ENCODE measurements at places on chromosomes 6 and 20.

GRCh38 chr20:64144144-64144912, 19.9 kb upstream of the MYT1 start:
- DNase-seq: no peak

DNA sequence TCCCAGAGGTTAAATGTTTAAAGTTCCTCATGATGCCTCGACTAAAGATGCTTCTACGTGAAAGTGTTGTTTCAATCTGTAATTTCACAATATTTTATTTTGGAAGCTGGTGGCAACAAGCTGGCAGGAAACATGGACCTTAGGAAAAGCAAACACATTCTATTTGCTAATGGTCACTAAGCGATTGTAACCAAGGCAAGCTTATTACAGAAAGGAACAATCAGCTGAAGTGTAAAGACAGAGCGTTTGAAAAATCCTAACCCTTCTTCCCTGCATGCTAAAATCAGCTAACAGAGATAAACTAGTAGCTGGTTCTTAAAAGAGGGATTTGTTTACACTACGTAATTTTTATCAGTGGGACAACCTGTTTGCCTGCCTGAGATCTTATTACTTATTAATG, 50.0 kb downstream of the IL20RA start:
- no peak for DNase-seq

DNA sequence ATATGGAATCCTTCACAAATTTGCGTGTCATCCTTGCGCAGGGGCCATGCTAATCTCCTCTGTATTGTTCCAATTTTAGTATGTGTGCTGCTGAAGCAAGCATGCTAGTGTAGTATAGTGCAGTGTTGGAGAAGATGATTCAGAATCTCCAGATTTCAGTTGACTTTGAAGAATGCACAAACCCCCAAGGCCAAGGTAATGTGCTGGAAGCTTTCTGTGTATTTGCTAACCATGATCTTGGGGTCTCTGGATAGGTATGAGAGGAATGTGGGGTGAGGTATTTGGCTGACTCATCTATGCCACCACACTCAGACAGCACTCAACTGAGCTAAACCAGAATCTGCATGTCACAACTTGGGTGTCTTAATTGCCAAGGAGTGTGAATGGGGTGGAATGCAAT, 42.6 kb upstream of the DEK start:
- no peak for DNase-seq

- no peak for DNase-seq
Observed at GRCh38 chr6:81758221-81758620, 5.7 kb upstream of the TENT5A start.

DNA sequence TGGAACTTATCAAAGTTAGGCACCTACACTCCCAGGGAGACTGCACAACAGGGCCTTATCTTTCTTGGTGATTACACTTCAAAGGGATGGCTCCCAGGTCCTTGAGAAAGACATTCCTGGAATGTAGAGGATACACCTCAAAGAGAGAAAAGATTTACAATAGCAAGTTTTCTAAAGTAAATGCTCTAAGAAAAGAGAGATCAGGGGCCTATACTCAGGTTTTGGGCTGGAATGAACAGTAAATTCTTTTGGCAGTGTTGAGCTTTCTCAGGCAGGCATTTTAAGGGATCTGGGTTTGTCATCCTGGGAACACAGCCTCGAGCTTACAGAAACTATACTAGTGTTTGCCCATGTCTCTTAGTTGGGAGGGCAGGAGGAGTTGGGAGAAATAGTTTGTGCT, 31.7 kb upstream of the ME1 start:
- no peak for DNase-seq

GRCh38 chr6:155782320-155782731, 326.7 kb upstream of the NOX3 start:
- peak; percentile 42 for DNase-seq

DNA sequence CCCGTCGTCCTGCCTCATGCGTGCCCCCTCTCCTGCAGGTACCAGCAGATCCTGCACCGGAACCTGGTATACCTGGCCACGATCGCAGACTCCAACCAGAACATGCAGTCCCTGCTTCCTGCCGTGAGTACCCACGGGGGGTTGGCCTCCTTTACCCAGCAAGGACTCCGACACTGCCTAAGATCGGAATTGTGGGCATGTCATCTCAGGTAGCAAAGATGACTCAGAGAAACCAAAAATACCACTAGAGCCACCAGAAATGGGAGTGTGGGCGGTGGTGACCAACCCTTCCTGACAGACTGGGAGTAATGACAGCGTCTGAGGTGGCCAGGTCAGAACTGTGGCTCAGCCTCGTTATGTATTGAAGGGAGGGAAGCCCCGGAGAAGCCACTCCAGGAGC, 16.3 kb downstream of the SS18L1 start:
- no peak for DNase-seq

- no peak for DNase-seq
Observed at GRCh38 chr20:17228624-17229061, 1.8 kb downstream of the PCSK2 start.
